Glutamatergic neuron (in vitro differentiated cells): ENCODE measurements at places on chromosomes 1 and 21. TPM values are rescaled to one million over a fixed set of nuclear protein-coding genes. Genes with fewer than 3 reads are reported as not detected.

- no peaks in the 10 kb centered on the region for H3K36me3 ChIP-seq
- DNase-seq, result peak; percentile 32
- H3K27me3 ChIP-seq, result no peaks in the 10 kb centered on the region
- peaks cover 6% of the 10 kb centered on the region for H3K4me1 ChIP-seq
These were observed 95.9 kb downstream of the RASAL2 start for GRCh38 chr1:178189814-178190213.

DNA sequence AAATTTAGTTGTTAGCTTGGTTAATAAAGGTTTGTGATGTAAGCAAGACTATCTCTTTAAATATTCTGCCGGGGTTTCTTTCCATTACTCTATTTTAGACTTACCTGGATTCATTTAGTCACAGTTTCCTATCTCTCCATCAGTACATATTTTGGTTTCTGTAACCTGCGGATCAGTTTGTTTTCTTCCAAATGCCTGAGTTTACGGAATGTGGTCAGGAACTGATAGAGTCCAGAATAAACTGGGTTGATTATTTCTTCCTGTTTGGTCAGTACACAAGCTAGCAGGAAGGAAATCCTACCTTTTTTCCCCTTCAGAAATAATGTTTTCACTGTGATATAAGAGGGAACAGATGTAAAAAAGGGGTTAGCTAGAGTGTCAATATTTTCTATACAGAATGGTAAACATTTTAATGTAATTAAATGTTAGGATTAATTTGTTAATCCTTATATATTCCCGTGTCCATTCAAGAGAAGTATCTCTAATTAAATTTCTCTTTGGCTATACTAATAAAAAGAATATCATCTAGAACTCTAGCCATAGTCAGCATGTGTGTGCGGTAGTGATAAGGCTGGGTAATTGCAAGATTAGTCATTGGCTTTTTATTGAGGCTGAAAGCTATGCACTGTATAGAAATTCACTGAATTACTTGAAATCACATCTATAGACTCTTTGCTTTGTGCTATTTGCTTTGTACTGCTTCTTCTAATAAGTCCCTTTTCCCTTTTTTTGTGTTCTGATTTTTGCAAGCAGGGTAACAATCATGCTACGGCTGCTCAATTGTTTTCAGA lies 144.7 kb upstream of the ADGRL4 start:
- no peak for DNase-seq
- no peak overlapping the region for H3K4me3 ChIP-seq
- no peaks in the 10 kb centered on the region for H3K36me3 ChIP-seq

DNA sequence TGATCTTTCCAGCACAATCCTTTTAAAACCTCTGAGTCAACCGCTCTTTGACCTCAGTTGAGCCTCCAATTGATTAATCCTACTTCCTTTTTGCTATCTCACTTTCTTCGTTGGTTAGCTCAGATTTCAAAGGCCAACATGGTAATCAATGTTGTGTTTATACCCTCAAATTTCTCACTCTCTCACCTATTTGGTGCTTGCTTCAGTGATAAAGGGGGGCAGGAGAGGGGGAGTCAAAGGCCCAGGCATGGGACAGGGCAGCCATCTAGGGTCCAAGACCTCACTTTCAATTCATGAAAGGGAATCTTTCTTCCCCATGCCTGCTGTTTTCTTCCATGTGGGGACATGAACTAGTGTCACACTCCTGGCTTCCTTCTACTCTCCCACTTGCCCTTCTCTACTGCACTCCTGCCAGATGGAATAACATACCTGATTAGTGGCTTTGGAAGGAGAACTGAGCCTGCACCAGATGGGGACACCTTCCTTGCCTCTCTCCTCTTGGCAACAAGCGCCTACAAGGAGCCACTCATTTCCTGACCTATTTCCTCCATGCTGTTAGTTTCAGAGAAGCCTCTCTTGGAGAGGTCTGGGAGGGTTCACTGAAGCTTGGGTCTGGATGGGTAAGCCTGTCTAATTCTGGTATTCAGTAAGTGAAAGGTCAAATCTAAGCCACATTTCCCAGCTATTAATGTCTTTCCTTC lies 73.3 kb upstream of the ARHGAP29 start:
- no peak for DNase-seq
- H3K36me3 ChIP-seq, result no peaks in the 10 kb centered on the region

SLC44A3 gene
- total RNA-seq, result 129 TPM

GNG4 gene
- 124 TPM for total RNA-seq
